ENCODE measurements at places on chromosomes 6 and 20.

- no peak for DNase-seq
Observed at GRCh38 chr20:36200451-36200850, 35.8 kb upstream of the AAR2 start.

- DNase-seq = no peak
Observed at GRCh38 chr6:89501753-89502152, 68.8 kb downstream of the ANKRD6 start.

- no peak for DNase-seq
Observed at GRCh38 chr6:161544801-161545480, 271.1 kb upstream of the AGPAT4 start.

- no peak for DNase-seq
Observed at GRCh38 chr20:24735263-24735662, 213.8 kb upstream of the CST7 start.

GRCh38 chr6:122755901-122756300 lies 23.6 kb upstream of the FABP7 start:
- no peak for DNase-seq

DNA sequence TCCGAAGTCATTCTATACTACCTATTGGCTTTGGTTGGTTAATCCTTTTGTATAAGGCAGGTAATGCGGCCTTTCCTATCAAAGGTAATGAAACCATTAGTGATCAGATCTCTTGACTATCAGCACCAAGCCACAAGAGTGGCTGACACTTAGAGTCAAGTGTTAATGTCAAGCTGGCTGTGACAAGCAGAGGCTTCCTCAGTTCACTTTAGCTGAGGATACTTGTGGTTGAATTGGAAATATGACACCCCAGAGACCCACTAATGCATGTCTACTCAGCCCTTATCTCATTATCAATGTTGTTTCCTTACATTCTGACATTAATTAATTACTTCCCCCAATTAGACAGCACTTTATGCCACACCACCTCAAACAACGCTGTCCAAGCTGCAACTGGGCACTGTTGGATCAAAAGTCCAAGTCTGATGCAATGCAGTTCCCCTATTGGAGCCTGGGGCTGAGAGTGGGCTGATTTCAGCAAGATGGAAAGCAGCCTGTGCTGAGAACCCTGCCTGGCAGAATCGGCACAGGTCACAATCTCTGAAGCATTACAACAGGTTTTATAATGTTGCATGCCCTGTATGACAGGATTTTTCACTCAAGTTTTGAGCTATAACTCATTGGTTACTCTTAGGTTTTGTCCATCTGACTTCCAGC lies 273.5 kb downstream of the COL12A1 start:
- no peak for DNase-seq
